ENCODE measurements at places on chromosomes 11 and 22.
A peak's percentile ranks its signal among the peaks of the same experiment; 100 is the strongest.

GRCh38 chr22:45932071-45932470 lies 44.9 kb downstream of the WNT7B start:
- no peak for DNase-seq

- peak; percentile 40 for DNase-seq
Observed at GRCh38 chr11:124793466-124794278, 6.5 kb downstream of the MSANTD2 start.

DNA sequence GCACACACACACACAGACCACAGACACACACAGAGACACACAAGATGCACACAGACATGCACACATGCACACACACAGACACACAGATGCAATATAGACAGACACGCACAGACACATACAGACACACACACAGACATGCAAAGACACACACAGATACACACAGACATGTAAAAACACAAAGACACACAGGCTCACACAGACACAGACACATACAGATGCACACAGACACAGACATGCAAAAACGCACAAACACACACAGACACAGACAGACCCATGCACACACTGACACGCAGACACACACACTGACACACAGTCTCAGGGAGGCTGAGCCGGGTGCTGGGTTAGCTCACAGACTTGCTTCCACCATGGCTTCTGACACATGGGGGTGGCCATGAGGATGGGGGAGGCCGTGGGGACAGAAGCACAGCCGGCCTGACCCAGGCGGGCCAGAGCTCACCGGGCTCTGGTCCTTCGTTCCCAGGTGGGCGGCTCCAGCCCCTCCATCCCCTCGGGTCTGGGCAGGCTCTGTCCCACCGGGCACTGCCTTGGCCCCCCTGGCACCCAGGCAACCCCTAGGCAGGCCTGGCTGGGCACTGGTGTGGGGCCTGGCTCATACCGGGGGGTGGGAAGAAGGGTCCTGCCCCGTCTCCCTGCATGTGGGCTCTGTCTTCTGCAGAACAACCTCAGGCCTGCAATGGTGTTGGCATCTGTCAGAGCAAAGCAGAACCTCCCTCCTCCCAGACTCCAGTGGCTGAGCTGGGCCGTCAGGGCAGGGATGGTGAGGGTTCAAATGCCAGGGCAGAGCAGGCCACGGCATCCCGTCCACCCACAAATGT lies 1489.5 kb downstream of the BRD1 start:
- DNase-seq = no peak

DNA sequence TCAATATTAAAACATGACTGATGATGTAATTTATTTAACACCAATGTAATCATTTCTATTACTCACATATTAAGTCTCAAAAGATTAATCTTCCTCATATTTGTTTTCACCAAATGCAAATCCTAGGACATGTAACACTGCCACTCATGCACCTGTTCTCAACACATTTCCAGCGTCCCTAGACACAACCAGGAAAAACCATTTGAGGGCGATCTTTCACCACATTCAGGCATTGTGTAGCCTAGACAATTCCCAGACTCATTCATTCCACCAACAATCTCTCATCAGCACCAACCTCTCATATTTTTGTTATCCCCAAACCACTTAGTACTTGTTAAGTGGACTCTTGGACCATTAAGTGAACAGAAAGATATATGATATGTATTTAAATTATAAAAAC lies 66.1 kb downstream of the SLC36A4 start:
- no peak for DNase-seq

DNA sequence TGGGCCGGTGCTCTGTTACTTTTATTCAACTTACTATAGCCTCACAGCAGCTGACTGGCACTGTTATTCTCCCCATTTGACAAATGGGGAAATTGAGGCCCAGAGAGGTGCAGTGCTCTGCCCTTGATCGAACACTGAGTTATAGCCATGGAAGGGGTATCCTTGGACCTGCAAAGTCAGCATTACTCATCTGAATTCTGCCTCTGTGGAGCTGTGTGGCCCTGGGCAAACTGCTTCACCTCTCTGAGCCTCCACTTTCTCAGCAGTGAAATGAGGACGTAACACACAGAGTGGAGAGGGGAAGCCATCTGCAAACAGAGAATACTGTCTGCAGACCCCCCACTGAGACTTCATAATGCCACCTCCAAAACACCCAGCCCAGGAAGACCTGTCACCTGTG lies 25.3 kb downstream of the TPST2 start:
- no peak for DNase-seq

- no peak for DNase-seq
Observed at GRCh38 chr22:43846966-43847365, 15.3 kb downstream of the SULT4A1 start.

DNA sequence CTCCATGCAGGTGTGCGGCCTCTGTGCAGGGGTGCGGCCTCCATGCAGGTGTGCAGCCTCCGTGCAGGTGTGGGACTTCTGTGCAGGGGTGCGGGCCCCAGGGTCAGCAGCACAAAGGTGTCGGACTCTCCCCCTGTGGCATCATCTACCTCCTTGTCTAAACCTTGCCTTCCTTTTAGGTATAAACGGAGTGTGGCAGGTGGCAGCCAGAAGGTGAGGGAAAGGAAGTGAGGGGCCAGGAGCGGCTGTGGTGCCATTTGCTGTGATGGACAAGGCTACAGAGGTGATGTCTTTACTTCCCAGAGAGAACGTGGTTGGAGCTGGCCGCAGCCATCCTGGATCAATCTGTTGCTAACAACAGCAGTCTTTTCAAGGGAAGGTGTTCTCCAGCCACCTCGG lies 9.1 kb downstream of the GAL start:
- DNase-seq = no peak

All from CD4-positive, alpha-beta memory T cell (primary cell).